ENCODE measurements at places on chromosomes 3 and 15. TPM values are rescaled to one million over a fixed set of nuclear protein-coding genes. Genes with fewer than 3 reads are reported as not detected.

Gene FBXL2
- total RNA-seq, result 11.8 TPM

Gene GPR15
- total RNA-seq, result not detected

Gene SERINC4
- total RNA-seq, result not detected

Gene CPNE9
- total RNA-seq, result not detected

Gene ATP13A5
- not detected for total RNA-seq

Gene GPR87
- total RNA-seq, result not detected

Gene VGLL3
- total RNA-seq, result 113 TPM

Measured in HFFc6 (cell line).